ENCODE measurements at places on chromosomes 1 and 21.

DNA sequence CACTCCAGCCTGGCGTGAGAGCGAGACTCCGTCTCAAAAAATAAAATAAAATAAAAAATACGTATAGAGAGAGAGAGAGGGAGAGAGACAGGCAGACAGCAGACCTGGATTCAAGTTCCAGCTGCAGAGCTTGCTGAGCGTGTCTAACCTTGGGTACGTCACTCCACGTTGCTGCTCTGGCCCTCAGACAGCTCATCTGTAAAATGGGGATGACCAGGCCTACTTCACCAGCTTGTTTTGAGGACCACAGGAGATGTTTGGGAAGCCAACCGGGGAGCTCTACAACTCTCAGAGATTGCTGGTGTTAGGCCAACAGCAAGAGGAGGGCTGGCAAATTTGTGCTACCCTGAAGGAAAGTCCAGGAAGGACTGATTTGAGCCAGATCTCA, 499 bp upstream of the TRAF5 start:
- DNase-seq = no peak

- DNase-seq = no peak
Measured at GRCh38 chr1:213623064-213623581, 364.6 kb upstream of the PROX1 start.

DNA sequence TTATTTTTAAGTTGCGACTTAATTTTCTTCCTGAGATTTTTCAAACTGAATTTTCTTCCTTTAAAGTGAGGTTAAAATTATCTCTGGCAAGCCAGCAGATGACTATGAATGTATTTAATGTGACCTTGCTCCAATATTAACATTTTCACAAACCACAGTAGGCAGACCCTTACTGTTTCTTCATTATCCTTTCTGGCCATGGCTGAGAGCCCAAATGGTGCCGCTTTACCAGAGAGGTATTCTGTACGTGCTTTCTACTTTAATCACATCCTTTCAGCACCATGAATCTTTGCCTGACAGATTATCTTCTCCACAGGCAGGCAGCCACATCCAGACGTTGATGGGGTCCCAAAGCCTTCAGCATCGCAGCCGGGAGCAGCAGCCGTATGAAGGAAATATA, 129.6 kb downstream of the LRRC40 start:
- DNase-seq = peak; percentile 13

- DNase-seq = no peak
Measured at GRCh38 chr1:7334475-7335035, 436.5 kb upstream of the VAMP3 start.

GRCh38 chr21:37166733-37167132, 93.7 kb downstream of the TTC3 start:
- peak; percentile 26 for DNase-seq

- DNase-seq = no peak
Measured at GRCh38 chr1:76082062-76082461, 7.5 kb downstream of the ST6GALNAC3 start.

DNA sequence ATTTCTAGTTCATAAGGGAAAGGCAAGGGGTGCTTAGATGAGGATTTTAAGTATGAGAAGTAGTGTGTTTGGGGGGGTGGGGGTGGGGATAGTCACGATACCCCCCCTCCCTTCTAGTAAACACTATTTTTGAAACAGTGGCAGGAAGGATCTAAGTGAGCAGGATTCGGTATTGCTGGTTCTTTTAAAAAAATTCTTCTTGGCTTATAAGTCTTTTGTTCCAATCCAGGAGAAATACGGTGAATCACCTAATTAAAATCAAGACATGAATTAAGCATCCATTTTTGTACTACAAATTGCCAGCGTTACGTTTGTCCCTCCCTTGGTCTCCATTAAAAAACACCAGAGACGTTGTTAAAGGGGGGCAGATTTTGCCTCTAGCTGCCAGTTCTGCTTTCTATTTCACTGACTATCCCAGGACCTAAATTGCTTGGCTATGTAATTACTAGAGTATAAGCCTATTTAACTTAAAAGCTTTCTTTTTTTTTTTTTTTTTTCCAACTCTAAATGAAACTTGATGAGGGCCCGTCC, 911 bp downstream of the LMO4 start:
- DNase-seq = no peak

GRCh38 chr1:180560868-180561600, 2.3 kb downstream of the OVAAL start:
- no peak for DNase-seq

- peak; percentile 74 for DNase-seq
Measured at GRCh38 chr1:244047621-244048255, 3.3 kb upstream of the ZBTB18 start.

- peak; percentile 93 for DNase-seq
Measured at GRCh38 chr1:200891774-200892157, 2.9 kb upstream of the INAVA start.

GRCh38 chr1:95352767-95353166, 118.8 kb downstream of the RWDD3 start:
- DNase-seq = no peak

DNA sequence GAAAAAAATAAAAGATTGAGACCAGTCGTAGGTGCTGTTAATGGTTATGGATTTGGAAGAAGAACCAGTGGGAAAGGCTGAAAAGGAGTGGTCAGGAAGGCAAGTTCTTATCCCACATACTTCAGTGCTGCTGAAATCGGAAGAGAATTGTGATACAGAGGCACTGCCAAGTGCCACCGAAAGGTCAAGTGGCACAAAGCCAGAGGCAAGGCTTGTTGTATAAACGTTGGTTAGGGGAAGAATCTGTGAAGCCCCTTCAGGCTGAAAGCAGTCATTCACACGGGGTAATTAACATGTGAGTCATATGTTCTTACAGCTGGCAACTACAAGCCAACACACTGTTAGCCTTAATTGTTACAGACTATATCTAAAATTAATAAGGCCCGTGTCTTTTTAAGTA, 48.8 kb downstream of the ZBTB40 start:
- DNase-seq = no peak

- DNase-seq = no peak
Measured at GRCh38 chr1:229597877-229598276, 28.0 kb downstream of the TAF5L start.

GRCh38 chr1:232510367-232511110, 119.4 kb downstream of the SIPA1L2 start:
- no peak for DNase-seq

DNA sequence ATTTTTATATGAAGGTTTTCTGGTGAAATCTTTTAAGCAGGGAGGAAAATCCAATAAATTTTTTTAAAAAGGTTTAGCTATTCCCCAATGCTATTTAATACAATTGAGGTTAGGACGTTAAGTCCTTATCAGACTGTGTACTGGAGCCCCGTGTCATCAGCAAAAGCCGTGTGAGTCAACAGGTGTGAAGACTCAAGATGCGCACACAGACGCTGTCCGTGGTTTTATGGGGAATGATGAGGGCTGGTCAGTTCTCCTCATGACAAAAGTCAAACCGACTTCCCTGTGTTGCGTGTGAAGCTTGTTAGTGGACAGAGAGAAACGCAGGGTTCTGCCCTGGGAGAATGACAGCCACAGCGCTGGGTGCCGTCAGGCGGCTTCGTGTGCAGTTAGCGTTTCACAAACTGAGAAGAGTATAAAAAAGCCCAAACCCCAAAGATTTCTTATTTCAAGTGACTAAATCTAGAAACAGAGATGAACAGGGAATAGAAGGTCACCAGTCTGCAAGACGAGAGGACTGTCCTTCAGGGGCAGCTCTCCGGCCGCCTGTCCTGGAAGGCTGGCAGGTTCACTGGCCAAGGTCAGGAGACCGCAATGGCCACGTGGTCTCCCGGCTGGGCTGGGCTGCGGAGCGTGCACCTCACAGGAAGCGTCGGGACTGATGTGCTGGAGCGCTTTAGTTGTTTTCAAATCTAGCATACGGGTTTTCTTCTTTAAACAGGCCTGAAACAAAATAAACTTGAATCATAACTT, 22.4 kb downstream of the PTTG1IP start:
- DNase-seq = no peak

DNA sequence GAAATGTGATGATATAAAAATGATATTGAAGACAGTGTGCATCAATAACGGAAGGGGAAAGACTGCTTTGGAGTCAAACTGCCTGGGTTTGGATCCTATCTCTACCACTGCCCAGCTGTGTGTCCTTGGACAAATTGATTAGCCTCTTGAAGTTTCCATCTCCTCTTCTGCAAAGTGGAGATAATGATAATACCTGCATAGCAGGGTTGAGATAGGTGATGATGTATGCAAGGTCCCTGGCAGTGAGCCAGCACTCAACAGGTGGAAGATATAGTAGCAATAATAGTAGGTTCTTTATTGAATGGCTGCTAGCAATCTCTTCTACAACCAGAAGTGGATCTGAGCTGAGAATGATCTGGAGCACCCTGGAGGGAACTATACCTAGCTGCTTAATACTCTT, 166.7 kb downstream of the MIS18A start:
- no peak for DNase-seq

DNA sequence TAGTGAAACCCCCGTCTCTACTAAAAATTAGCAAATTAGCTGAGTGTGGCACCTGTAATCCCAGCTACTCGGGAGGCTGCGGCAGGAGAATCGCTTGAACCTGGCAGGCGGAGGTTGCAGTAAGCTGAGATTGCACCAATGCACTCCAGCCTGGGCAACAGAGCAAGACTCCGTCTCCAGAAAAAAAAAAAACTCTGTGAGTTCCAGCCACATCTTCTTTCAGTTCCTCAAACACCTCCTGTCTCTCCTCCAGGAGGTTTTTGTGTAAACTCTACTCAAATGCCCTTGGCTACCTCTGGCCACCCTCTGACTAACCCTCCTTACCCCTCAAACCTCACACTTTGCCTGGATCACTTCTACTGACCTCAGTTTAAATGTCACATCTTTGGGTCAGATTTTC, 38.1 kb downstream of the RCSD1 start:
- no peak for DNase-seq

DNA sequence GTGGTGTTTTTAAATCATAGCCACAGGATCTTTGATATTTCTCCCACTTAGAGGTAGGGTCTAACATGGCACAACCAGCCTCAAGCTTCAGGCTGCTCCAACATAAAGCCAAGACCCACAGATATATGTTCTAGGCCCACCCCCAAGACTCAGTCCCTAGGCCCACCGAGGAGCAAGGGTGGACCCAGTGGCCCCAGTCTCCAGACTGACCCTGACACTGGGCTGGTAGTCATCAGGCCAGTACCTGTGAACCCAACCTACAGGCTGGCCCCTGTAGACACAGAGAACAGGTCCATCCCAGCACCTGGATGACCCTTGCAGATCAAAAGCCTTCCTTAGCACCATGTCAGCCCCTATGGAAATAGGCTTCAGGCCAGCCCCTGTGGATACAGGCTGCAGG, 60.5 kb downstream of the NEGR1 start:
- DNase-seq = no peak

DNA sequence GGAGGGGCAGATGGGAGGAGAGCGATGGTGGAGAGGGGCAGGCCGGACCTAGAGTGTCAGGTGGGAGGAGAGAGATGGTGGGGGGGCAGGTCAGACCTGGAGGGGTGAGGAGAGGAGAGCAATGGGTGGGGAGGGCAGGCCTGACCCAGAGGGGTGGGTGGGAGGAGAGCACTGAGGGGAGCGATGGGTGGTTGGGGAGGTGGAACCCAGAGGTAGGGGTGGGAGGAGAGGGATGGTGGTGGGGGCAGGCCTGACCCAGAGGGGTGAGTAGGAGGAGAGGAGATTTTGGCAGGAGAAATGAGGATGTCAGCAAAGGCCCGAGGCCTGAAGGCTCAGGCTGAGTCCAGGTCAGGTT, 157.3 kb upstream of the VAMP3 start:
- DNase-seq = no peak

DNA sequence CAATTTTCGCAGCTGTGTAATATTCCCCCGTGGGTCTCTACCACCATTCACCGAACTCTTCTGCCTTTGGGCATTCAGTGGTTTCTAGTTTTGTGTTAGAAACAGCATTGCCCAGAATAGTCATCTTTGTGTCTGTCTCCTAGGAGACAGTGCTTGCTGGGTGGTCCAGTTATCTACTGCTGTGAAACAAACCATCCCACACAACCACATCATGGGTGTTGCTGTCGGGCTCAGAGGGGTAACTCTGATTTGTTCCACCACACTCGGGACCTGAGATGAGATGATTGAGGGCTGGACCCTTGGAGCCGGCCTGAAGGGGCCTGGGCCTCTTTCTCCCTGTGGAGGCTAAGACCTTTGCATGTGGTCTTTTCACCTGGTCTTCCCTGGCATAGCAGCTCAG, 427.2 kb upstream of the VAMP3 start:
- DNase-seq = no peak

DNA sequence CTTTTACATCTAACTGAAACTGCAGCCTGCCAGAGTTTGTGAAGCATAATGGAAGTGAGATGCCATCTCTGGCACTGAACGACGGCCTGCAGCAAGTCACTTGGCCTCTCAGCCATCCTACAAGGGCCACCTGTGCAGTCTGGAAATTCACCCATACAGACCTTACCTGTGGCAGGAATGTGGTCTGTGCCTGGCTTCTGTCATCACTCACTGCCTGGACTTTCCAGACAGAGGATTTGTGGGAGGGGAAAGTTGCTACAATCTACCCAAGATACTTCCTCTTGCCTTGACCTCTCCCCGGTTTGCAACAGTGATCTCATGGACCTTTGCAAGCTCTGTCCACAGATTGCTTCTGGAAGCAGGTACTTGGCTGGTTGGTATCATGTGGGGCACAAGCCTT, 58.4 kb upstream of the ATP1B1 start:
- no peak for DNase-seq

DNA sequence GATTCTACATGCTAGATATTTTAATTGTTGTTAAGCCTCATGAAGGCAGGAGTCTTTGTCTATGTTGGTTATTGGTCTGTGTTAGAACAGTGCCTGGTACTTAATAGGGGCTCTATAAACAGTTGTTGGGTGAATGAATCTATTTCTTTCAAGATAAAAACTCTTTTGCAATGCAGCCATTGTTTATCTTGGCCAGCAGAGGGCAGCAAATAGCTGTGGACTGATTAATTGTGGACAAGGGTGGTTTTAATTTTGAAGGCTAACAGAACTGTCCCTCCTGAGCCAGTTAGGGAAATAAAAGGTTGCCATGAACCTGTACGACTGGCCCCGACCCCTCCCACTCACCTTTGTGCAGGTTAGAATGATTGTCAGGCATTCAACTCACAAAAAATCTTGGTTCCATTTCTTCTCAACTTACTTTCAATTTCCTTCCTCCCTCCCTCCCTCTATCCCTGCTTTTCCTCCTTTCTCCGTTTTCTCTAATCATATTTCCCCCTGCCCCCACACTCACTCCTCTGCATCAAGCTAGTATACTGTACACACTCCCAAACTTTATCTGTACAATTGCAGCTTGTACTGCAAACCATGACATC, 66.3 kb upstream of the DIRAS3 start:
- DNase-seq = peak; percentile 63

DNA sequence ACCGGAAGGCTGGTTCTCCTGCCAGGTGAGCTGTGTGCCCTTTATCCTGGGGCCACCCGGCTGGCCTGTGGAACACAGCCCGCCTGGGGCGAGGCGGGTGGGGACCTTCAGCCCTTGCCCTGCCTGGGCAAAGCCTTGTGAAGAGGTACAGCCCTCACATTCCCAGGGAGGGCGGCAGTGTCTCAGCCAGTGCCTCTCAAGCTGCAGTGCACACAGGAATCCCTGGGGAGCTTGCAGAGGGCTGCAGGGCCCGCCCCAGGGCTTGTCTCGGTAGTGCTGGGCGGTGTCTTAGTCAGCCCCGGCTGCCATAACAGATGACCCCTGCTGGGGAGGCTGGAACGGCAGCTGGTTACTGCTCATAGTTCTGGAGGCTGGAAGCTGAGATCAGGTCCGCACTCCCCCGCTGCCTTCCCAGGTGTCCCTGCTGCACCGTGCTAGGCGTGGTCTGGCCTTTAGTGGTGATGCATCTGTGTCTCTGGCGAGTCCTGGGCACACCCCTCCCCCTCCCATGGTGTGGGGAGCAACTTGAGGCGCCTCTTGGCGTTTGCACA, 12.6 kb downstream of the DFFB start:
- DNase-seq = peak; percentile 13

- no peak for DNase-seq
Measured at GRCh38 chr1:157696966-157697628, 3.5 kb downstream of the FCRL3 start.
